Stimulated activated CD4-positive, alpha-beta T cell treated with anti-CD3 and anti-CD28 coated beads, Interleukin-4, amount 100 ng/mL, for 24 hours (primary cell): ENCODE measurements at places on chromosomes 6 and 20.

GRCh38 chr20:56506103-56506502, 18.4 kb upstream of the FAM209A start:
- no peak for DNase-seq

DNA sequence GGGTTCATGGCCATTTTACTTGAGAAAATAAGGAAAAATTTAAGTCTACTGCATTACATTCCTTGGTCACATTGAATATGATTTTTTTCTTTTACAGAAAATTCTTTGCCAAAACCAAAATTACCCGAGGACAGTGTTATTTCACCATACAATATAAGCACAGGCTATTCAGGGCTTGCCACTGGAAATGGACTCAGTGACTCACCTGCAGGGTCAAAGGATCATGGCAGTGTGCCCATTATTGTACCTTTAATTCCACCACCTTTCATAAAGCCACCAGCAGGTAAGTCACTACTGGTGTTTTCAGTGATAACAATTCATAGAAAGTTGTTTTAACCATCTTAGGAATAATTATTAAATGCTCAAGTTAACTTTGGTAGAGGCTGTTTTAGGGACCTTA, 16.2 kb downstream of the SOBP start:
- no peak for DNase-seq

- DNase-seq = no peak
These were observed 18.1 kb downstream of the CST9 start for GRCh38 chr20:23587631-23588030.

DNA sequence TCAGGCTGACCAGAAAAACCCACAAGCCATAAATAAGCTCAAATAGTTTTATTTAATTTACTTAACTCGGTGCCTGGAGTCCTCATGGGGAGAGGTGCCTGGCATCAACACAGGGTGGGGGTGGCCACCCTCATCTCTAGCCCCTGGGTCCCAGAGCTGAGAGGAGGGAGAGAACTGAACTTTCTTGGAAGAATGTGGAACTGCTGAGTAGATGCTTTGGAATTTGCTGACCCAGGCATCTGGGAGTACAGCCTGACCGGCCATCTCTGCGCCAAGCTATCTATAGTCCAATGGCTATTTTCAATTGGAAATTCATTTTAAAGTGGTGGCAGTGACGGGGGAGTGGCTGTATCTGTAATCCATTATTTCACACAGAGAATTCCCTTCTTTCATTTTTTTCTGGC, 104.8 kb downstream of the CDH26 start:
- no peak for DNase-seq

DNA sequence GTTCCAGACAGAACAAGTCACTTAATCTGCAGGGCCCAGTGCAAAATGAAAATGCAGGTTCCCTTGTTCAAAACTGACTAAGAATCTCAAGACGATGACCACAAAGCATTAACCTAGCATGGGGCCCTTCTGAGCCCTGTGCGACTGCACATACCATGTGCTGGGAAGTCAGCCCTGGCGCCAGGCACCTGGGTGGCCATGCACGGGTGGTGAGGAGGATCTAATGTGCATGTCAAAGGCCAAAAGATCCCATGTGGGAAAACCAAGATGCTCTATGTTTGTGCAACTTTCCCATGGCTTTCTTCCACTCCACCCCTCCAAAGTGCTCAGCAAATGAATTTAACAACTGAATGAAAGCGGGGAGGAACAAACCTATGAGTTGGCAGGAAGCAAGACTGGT, 33.5 kb upstream of the NXT1 start:
- DNase-seq = no peak

DNA sequence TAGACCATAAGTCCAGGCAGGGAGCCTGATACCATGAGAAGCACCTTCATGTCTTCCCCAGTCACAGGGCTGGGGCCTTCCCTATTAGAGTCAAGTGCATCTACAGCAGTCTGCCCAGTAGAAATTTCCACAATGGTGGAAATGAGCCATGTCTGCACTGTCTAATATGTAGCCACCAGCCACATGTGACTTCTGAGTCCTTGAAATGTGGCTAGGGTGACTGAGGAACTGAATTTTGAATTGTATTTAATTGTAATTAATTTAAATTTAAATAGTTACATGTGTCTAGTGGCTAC, 300.2 kb downstream of the CLIC5 start:
- peak; percentile 18 for DNase-seq

- no peak for DNase-seq
These were observed 16.5 kb upstream of the SULF2 start for GRCh38 chr20:47801759-47802158.

- no peak for DNase-seq
These were observed 83.5 kb upstream of the SLC22A23 start for GRCh38 chr6:3540253-3540820.

DNA sequence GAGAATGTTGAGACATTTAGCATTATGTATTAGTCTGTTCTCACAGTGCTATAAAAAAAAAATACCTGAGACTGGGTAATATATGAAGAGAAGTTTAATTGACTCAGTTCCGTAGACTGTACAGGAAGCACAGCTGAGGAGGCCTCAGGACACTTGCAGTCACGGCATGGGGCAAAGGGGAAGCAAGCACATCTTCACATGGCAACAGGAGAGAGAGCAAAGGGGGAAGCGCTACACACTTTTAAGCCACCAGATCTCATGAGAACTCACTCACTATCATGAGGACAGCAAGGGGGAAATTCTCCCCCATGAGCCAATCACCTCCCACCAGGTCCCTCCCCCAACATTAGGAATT, 26.8 kb upstream of the TFAP2A start:
- DNase-seq = no peak

- no peak for DNase-seq
These were observed 353.0 kb downstream of the TAF4 start for GRCh38 chr20:61712688-61713087.

DNA sequence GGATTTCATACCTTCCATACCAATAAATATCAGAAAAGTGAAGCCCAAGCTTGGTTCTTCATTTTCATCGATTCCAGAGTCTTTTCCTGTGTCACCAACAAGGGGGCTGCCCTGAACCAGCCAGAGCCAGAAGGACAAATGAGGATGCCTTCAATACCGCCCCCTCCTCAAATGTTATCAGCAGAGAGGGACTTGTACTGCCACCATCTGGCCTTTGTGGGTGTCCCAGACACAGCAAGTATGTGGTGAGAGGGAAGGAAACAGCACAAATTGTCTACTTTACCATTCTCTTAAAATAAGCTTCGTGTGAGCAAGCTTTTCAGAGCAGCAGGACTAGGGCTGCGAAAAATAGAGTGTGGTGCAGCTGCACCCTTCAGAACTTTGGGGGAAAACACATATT, 165.3 kb downstream of the SOBP start:
- DNase-seq = no peak

DNA sequence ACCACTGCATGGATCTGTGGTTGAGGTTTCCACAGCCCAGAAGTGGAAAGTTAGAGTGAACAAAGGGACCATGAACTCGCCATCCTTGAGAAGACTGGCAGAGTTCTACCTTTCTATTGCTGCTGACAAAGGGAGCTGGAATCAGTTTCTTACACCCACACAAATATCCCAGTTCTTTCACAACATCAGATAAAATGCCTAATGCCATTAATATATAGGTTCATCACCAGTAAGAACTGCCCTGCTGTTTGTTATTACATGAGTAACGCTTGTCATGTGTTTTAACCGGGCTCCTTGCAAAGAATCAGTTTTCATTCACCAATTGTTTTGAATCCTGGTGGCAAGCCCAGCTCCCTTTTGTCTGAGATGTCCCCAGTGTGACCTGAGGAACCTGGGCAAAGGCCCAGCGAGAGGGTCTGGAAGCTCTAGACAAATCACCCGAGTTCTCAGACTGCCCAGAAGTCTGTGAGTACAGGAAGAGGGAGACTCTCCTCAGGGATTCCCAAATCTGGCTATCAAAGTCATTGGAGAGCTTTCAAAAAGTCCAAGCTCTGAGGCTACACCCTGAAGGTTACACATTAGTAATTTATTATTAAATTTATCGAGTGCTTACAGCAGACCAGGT, 7.5 kb upstream of the CD164 start:
- DNase-seq = no peak

DNA sequence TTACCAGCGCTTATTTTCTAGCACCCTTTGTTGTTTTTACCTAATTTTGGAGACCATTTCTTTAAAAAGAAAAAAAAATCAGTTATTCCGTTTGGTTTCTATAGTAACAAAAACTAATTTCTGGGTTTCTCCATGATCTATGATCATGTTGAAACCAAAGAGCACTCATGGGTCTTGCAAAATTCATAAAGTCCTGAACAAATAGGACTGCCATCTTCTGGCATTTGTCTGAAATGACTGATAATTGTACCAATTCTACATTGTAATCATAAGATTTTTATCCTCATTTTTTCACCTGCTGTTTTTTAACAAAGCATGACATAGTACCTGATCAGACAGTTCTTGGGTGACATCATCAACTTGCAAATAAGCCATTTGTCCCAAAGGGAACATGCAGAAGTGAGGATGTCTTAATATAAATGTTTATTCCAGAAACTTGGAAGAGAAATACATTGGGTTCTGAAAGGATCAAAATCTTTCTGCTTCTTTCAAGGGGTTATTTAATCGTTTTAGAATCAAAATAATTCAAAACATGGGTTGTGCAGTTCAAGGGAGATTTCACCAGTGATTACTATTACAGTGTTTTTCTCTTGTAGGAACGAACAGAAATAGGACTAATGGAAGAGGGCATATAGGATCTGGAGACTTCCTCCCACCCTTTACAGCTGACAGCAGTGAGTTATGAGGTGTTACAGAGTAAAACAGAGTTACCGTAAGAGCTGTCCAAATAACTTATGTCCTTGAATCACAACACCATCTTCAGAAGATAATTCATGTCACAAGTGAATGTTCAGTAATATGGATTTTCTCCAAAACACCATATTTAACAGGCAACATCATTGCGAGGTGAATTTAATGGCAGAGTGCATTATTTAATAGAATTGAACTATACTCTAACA, 87.1 kb upstream of the GJE1 start:
- DNase-seq = no peak

DNA sequence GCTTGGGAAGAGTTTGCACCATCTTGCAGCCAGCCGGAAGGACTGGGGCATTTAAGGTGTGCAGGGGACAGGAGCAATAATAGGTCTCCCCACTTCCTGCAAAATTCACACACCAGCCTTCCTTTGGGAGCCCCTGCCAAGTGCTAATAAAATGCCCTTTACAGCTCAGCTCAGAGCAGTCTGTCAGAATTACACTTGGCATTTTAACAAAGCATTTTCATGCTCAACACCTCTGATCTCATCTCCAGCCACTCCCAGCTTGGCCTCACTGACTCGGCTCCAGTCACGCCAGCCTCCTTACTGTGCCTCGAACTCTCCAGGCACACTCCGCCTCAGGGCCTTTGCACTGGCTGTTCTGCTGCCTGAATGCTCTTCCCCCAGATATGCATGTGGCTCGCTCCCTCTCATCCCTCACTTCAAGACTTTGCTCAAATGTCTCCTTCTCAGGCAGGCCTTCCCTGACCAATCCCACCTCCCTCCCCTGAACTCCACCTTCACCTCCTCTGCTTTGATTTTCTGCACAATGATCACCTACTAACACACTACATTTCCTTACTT, 43.7 kb downstream of the GRM4 start:
- DNase-seq = no peak

GRCh38 chr6:43491750-43492661, 14.6 kb downstream of the TJAP1 start:
- DNase-seq = no peak

DNA sequence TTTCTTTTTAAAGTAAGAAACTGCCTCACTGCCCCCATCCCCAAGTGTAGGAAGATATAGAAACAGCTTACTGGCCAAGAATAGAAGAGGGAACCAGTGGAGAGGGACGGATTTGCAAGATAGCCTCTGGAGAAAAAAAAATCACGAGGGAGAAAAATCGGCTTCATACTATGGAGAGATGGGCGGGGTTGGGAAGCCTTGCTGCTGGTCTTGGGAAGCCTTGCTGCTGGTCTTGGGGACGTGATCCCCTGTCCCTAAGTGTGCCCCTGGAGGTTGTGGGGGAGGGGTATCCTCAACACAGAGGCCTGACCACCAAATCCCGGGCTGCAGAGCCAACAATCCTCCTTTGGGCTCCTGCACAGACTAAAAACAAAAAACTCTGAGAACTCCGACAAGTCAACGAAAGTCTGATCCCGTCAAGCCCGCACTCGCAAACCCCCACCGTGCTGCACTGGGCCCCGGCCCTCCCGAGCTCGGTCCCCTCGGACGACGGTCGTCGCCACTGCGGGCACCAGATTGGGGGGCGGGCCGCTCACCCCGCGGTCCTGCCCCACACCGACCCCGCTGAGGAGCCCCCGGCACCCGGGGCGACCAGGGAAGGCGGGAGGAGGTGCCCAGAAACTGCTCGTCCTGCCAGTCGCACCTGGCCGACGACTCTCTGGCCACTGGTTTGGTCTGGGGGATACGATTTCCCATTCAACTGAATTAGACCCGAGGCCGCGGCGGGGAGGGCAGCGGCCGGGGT, 750 bp downstream of the MAP7 start:
- no peak for DNase-seq

DNA sequence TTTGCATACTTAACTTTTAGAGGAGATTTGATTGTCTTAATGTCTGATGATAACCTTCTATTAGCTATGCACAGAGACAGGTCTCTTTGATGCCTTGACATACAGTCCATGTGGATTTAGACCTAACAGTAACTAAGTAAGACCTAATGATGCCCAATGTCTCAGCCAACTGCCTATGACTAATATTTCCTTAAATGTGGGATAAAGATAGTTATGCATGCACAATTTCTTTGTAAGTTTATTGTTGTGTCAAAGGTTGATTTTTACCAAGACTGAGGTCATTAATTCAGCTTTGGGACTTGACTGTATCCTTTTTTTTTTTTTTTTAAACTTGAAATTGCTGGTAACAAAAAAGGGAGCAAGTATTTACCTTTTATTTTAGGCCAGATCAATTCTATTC, 450.0 kb downstream of the HAO1 start:
- DNase-seq = no peak

DNA sequence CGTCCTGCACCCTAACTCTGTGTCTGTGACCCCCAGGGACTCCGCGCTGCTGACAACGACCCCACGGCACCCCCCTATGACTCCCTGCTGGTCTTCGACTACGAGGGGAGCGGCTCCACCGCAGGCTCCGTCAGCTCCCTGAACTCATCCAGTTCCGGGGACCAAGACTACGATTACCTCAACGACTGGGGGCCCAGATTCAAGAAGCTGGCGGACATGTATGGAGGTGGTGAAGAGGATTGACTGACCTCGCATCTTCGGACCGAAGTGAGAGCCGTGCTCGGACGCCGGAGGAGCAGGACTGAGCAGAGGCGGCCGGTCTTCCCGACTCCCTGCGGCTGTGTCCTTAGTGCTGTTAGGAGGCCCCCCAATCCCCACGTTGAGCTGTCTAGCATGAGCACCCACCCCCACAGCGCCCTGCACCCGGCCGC, 129.0 kb downstream of the TAF4 start:
- no peak for DNase-seq

GRCh38 chr6:137391061-137391814, 103.0 kb downstream of the OLIG3 start:
- no peak for DNase-seq

GRCh38 chr20:44720997-44721784, 6.0 kb downstream of the CCN5 start:
- DNase-seq = no peak

- no peak for DNase-seq
These were observed 43.9 kb upstream of the PLCB4 start for GRCh38 chr20:9025011-9025410.
